ENCODE measurements at places on chromosomes 7 and 10.

GRCh38 chr10:43225004-43225786 is 41.7 kb downstream of the RASGEF1A start:
- no peak for DNase-seq

DNA sequence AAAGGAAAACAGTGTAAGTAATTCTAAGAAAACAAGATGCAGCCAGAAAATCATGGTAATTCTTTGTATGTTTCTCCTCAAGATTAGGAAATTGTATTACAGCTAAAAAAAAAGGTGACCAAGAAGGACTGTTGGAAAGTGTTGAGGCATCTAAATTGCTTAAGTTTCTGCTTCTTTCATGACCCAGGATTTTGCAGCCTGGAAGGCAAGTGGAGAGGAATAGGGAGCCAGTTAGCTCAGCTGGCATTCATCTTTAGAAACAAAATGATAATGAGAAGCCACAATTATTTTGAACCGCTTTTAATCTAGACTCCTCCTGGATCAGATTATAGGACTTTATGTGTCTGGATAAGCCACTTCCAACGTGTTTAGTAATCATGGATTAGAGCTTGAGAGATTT is 56.8 kb upstream of the TMEM229A start:
- DNase-seq, result no peak

- no peak for DNase-seq
Observed at GRCh38 chr10:43262397-43262901, 4.4 kb downstream of the RASGEF1A start.

DNA sequence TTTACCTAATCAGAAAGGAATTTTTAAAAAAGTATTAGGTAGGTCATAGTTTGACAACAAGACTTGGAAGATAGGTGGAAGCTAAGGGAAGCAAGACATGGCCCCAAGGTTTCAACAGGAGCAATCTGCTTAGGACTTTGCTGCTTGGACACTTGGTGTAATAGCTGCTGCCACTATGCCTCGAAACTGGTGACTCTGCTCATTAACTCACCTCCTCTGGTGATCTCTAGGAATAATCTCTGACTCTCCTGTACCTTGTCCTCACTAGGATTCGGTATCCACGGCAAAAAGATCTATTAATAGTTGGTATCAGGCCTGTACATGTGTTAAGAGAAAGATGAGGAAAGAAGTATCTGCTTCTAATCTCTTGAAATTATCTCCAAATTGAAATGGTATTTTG is 53.1 kb downstream of the PTEN start:
- DNase-seq, result no peak

DNA sequence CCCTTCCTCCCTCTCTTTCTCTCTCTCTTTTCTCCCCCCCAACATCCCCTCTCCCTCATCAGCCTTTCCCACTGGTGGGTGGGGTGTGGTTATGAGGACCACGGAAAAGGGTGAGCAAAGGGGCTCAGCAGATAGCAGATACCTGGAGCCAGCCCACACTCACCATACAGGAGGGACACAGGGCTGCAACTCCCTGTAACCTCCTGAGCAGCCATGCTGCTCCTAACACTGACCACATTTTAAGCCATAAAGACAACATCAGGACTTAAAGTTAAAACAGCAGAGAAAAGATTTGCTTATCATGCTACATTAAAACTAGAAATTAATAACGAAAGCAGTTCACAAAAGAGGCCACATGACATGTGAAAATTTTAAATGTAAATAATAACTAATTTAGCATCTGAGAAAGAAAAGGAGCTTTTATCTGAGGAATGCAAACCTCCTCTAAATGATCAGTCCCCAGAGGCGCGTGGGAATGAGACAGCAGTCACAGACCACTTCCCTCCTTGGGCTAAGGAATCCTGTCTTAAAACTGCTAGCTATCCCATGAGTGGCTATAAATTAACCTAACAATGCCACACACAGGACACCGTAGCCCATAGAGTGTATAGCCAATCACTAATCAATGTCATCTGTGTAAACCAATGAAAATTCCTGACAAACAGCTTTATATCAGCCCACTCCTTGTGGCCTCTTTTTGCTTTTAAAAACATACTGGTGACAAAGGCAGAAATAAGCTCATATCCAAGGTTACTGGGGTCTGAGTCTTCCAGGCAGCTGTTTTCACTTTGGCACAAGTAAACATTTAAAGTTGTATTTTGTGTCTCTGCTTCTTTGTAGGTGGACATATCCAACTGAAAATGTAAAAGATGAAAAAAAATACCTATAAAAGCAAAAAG is 33.3 kb downstream of the PKD1L1 start:
- no peak for DNase-seq

DNA sequence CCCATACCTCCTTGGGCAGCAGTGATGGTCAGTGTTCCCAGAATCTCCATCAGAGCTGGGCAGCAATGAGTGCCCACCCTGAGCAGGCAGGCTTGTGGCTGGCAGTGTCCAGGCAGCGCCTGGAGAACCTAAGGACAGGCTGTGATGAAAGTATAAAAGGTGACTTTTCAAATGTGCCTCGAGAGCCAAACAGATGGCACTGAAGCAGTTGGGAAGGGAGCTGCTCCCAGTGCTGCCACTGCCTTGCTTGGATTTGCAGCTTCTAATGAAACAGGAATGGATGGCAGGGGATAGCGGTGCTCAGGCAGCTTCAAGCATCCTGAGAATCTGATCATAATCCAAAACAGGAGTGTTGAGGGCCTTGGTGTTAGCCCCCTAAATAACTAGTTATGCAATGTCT is 179.8 kb upstream of the AOAH start:
- DNase-seq, result no peak

DNA sequence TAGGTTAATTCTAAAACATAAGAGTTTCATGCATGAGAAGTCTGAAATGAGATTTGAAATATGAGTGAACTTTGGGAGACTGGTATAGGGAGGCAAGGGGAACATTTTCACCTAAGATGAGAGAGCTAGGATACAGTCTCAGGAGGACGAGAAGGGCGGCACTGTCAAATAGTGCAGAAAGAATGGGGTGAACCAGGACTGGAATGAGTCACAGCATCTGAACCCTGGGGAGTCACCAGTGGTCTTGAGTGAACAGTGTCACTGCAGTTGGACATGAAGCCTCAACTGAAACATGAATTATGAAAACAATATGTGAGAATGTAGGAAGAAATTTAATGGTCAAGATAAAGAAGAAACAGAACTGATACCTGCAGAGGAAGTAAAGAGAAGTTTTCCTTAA is 33.8 kb downstream of the GNG11 start:
- DNase-seq, result no peak

GRCh38 chr10:132463333-132464255 is 66.6 kb downstream of the PWWP2B start:
- DNase-seq, result no peak

DNA sequence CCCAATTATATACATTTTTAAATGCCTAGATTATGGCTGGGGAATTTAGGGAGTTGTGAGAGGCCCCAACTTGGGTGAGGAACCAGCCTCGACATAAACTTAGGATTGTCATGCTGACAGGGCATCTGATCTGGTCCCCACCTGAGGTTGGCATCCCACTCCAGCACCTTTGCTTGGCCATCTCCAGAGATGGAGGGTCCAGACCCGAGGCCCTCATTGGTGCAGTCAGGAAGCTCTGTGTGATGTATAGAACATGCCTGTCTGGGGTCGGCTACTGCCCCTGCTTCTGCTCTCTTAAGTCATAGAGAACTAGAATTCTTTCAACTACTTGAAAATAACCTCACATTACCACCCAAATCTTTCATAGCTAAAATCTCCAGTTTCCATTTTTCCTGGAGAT is 153.8 kb downstream of the NRF1 start:
- DNase-seq, result no peak
